ENCODE measurements at places on chromosomes 5 and 9.

- no peak for DNase-seq
Observed at GRCh38 chr5:139551191-139551889, 9.8 kb upstream of the UBE2D2 start.

DNA sequence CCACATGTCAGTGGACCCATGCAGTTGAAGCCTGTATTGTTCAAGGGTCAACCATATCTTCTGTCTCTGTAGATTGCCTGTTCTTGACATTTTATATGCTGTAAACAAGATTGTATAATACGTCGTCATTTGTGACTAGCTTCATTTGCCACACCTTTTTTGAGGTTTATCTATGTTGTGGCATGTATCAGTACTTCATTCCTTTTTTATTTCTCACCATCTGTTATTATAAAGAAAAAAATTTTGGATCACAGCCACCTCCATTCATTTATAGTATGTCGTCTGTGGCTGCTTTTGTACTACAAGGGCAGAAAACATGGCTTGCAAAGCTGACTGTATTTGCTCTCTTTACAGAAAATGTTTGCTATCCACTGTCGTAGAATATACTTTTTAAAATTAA, 72.4 kb downstream of the TEK start:
- no peak for DNase-seq

- DNase-seq, result no peak
Observed at GRCh38 chr5:98913911-98914310, 14.9 kb downstream of the CHD1 start.

DNA sequence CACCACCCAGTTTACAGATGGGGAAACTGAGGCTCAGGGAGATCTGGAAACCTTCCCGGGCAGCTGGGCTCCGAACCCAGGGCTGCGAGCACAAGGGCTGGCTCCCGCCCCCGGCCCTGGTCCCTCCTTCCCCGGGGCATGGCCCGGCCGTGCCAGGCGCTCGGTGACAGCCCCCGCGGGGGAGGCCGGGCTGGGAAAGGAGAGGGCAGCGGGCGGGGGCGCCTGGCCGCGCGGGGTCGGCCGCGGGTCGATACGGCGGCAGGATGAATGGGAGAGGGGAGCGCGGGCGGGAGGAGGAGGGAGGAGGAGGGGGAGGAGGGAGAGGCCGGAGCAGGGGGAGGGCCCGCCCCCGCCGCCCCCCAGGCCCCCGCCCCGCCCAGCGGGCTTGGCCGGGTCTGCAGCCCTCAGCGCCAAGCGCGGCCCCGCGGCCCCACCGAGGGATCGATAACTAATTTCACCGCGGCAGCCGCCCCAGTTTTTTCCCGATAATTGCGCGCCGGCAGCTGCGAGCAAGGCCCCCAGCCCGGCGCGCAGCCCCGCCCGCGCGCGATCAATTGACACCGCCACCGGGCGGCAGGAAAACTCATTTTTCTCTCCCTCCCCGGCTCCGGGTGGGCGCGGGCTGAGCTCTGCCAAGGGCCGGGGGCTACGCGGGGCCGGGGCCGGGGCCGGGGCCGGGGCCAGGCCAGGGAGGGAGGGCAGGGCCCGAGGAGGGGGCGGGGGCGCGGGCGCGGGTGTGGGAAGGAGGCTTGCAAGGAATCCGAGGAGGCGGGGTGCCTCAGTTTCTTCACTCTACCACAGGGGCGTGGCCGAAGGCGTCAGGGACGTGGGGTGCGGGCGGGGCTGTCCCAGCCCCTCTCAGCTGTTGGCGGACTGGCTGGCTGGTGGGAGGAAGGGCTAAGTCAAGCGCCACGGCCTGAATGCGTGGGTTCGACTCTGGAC, 52.1 kb downstream of the C9orf50 start:
- DNase-seq, result no peak

DNA sequence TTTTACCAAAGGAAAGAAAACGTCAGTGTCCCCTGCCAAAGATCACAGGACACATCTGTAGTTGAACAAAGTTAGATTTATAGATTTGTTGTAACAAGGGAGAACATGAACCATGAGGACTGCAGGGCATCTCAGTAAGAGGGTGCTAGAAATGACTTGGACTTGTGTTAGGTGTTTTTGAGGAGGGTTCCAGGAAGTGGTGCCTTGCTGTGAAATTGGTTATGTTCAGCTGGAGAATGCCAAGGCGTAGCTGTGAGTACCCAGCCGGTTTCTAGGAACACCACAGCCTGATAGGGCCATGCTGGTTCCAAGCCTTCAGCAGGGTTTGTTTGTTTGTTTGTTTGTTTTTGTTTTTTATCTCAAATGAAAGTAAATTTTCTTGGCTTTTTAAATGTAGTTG, 5.3 kb downstream of the SPEF2 start:
- DNase-seq, result no peak

DNA sequence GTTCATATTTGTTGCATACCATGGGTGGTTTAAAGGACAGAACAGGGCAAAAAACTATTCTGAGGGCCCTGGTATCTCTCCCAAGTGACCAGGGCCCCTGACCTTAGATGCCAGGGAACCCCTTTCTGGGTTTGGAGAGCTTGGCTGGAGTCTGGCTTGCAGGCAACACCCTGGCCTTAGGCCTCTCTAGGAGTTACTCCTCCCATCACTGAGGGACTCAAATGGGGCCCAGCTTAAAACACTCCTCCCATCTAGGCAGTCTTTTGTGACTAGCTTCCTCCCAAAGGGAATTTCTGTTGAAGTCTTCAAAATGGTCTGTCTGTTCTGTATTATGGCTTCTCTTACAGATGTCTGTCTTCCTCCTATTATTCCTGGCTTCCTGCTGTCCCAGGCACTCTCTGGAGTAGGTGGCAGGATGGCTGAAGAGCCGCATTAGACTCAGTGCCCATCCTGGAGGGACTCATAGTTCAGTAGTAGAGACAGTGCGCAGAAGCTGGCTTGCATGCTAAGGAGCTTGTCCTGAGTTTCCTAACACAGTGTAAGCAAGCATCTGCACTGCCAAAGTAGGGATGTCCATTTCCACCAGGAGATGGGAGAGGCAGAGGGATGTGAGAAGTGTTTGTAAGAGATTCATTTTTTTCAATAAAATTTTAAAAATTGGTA, 10.0 kb downstream of the COL15A1 start:
- no peak for DNase-seq

GRCh38 chr9:69949396-69949795, 94.3 kb upstream of the MAMDC2 start:
- DNase-seq, result no peak

GRCh38 chr9:77601476-77602099, 46.5 kb downstream of the GNA14 start:
- no peak for DNase-seq

DNA sequence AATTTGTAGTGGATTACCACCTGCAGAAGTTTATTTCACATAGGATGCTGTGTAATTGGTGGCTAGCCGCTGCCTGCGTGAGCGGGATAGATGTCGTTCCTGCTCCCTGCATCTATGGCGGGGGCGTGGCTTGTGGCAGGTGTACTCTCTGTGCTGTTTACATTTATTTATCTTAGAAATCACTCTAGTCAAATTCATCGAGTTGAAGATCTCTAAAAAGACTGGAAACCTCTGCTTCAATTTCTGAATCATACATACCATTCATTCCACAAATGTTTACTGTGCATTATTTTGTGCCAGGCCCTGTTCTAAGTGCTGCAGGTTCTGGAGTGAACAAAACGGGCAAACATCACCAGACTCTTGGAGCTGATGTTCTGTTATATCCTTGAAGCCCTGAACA, 11.9 kb downstream of the ROPN1L start:
- no peak for DNase-seq

DNA sequence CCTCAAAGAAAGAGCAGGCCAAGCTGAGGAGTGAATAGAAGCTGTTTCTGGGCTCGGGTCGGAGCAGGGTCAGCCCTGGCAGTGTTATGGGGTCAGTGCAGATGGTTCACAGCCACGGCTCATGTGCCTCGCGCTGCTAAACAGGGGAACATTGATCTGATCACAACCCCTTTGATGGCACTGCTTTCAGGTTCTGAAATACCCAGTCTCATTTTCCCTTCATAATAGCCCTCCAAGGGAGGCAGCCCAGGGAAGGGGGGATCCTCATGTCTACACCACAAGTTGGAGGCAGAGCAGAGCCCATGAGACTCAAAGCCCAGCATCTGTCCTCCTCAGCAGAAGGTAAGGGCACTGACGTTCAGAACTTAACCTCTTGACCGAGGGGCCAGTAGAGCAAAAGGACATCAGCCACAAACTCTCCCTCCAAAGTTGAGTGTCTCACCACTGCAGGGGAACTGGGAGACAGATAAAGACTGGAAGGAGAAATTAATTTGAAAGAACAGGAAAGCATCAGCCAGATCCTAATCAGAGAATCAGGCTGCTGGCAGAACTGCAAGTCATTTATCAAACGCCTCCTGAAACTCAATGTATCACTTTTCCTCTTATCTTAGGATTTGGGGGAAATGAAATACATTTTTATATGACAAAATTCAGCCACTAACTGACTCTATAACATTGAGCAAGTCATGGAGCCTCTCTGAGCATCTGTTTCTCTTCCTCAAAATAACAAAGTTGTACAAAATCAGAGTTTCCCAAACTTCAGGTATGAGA, 110.6 kb downstream of the SH3TC2 start:
- no peak for DNase-seq

DNA sequence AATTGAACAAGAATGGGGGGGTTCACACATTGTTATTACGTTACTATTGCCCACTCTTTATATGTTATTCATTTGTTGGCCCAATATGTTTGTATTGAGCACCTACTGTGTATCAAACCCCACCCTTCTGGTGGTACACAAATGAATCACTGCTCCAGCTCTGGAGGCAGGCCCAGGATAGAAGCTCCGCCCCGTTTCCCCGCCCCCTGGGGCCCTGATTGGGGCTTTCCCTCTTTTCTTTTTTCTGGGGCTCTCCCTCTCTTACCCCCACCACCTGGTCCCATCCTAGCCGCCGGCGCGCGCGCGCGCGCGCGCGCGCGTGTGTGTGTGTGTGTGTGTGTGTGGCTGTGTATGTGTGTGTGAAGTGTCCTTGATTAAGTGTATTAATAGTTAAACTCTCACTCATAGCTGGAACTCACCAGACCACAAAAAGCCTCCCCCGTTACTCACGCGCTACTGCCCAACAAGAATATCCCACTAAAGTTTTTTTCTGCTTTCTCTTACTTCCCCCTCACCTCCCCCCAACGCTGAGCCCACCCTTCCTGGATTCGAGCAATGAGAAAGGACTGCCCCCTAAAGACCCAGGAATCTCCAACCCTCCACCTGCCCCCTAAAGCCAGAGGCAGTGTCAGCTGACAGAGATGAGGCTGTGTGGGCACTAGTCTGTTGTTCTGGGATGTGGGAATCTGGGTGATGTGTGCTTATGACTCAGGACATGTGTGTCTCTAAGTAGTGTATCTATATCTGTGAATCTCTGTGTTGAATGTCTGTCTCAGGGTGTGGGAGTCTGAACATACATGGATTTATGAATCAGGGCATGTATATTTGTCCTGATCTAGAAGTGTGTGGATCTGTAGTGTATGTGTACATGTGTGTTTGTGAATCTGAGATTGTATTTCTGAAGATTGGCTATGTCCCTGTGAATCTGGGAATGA, 4.0 kb downstream of the CXXC5 start:
- no peak for DNase-seq

GRCh38 chr5:35822511-35822910, 34.2 kb upstream of the IL7R start:
- no peak for DNase-seq

GRCh38 chr9:98894761-98895160, 48.9 kb upstream of the COL15A1 start:
- DNase-seq, result no peak

DNA sequence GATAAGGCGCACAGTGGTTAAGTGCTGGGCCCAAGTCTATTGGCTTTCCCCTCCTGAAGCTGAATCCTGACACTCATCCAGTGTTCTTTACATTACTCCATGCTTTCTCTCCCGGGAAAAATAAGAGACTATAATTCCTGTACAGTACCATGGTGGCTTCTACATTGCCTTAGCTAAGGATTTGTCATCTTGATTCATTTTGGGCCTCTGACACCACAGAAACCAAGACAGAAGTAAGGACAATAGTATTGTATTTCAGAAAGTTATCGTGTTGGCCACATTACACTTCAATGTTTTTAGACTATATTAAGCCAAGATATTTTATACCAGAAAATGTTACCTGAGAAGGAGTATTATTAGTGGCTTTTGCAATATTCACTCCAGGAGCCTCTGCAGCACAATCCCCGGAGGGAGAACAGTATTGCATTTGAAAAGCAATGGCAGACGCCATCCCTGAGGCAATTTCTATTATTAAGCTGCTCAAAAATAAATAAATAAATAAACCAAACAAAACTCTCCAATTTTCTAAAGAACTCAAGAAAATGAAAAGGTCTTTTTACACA, 267.9 kb downstream of the ENC1 start:
- DNase-seq, result no peak

GRCh38 chr5:29230591-29230990, 1962.9 kb upstream of the CDH6 start:
- no peak for DNase-seq

DNA sequence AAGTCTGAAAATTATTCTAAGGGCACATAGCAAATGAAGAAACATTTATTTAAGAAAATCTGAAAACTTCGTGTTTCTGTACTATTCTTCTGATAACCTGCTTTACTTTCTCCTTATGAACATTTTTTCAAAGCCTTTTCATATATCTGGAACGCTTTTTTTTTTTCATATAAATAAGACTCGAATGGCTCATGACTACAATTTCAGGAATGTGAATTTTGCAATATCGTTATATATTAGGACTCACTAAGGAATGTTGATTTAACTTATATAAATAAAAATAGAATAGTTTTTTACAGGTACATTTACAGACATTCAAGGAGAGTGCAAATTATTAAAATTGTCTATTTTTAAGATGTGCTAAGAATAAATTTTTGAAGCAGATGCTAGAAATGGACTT, 42.9 kb downstream of the GPBP1 start:
- no peak for DNase-seq

- DNase-seq, result no peak
Observed at GRCh38 chr9:96078897-96079490, 203.5 kb downstream of the ERCC6L2 start.

DNA sequence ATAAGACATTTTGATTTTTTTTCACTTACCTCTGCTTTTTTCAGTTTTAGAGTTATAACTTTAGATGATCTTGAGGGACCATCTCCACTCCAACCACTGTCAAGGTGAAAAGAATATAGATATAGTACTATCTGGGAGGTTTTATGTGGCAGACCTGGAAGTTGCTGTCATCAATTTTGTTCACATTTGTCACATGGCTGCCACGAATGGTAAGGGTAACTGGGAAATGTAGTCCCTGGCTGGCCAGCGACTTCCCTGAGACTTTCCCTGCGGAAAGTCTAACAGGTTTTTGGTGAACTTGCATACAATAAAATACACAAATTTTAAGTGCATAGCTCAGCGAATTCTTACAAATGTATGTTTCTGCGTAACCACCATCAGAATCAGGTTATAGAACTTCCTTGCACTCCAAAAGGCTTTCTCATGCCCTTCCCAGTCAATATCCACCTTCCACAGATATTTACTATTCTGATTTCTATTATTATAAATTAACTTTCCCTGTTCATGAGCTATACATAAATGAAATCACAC, 121.5 kb downstream of the MAT2B start:
- DNase-seq, result no peak

DNA sequence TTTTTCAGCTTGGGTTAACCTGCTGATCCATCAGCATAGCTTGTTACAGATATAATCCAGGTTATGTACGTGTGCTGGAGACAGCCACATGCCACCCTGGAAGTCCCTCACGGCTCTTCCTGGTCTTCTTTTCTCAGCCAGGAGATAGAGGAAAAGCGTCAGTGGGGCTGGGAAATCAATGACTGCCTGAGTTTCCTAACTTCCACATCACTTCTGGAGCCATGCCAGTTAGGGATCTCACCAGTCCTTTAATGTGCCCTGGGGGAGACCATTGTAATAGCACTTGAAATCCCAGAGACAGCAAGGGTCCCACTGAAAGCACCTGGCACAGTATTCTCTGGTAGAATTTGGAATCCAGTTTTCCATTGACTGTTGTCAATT, 29.2 kb downstream of the ANXA2R start:
- DNase-seq, result no peak

Data from activated CD4-positive, alpha-beta T cell treated with anti-CD3 and anti-CD28 coated beads, Interleukin-2, amount 50 U/mL, for 24 hours (primary cell).